ENCODE measurements at places on chromosomes 7 and 10.

DNA sequence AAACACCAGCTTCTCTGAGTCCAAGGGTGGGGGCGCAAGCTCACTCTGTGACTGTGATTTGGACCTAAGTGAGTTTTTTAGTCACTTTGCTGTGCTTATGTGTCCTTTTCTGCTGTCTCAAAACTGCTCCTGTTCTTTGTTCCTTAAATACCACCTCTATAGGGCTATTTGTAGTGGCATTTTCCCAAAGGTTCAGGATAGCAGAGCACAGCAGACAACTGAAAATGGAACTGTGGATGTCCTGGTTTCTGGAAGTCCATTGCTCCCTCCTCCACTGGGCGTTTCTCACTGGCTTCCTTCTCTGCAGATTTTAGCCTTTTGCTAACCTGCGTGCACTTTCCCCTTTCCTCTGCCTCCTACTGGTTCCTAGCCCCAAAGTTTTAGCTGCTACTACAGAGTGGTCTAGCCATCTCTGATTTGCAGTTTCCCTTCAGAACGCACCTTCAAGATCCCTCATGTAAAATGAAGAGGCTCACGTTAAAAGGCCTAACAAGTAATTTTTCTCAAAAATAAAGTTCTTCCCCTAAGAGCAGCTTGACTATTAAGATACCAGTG, 25.6 kb downstream of the BLVRA start:
- no peak for DNase-seq

- DNase-seq = no peak
Measured at GRCh38 chr10:100723770-100724530, 21.4 kb upstream of the PAX2 start.

DNA sequence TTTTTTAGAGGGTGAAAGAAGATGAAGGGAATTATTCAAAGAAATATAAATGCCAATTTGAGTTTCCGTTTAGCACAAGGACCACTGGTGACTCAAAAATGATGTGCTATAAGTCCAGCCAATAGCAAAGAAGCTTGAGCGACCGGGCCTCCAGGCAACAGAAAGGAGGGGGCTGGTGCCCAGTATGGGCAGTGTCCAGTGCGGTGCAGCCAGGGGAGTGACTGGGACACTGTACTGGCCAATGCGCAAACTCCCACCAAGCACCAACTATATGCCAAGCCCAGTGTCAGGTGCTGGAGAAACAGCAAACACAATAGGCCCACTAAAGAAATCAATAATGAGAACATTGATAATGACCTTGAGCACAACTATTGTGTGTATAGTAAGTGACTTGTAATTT, 10.2 kb upstream of the OPALIN start:
- DNase-seq = no peak

DNA sequence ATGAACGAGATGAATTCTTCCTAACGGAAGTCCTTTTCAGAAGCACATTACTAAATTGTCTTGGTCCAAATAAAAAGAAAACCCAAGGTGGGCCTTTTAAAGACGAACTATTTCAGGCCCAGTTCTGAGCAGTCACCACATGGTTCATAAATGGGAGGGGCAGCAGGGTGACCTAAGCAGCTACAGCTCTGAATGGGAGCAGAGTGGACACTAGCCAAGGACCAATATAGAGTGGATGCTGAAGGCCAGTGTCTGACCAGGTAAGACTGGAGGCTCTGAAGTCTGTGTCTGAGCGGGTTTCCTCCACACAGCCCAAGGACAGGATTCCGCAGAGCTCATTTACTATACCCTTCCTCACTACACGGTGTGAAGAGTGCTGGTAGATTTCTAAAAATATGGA, 159.1 kb downstream of the TMEM26 start:
- DNase-seq = no peak

DNA sequence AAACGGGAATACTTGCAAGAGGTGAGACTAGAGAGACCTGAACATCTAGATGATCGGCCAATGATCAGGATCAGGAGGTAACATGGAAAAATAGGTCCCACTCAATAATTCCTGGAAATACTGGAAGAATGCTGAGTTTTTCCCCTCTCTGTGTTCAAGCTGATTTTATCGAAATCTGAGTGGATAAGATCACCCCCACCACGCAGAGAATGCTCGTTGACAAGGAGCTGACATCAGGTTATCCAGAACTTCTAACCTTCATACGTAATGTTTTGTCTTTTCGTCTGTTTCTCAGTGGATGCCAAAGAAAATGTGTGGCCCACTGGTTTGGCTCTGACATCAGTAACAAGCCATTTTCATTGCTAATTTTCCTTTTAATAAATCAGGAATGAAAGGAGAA, 58.5 kb upstream of the MKX start:
- DNase-seq = no peak

DNA sequence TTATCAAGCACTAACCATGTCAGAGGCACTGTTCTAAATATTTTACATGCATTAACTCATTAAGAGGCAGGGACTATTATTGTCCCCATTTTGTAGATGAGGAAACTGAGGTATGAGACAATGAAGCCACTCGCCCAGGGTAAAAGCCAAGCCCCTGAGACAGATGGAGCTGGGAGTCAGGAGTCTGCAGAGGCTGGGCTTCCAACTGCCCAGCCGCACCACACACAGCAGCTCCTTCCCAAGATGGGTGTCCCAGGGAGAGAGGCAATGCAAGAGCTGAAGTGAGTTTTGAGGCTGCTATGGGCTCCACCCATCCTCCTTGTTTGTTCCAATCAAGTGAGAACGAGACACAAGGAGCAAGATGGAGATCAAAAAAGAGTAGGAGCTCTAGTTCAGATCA, 244.2 kb downstream of the KCNMA1 start:
- DNase-seq = no peak

Data from stimulated activated CD8-positive, alpha-beta memory T cell treated with anti-CD3 and anti-CD28 coated beads, Interleukin-7, amount 100 ng/mL, for 24 hours (primary cell).